ENCODE measurements at places on chromosomes 5 and 9.

DNA sequence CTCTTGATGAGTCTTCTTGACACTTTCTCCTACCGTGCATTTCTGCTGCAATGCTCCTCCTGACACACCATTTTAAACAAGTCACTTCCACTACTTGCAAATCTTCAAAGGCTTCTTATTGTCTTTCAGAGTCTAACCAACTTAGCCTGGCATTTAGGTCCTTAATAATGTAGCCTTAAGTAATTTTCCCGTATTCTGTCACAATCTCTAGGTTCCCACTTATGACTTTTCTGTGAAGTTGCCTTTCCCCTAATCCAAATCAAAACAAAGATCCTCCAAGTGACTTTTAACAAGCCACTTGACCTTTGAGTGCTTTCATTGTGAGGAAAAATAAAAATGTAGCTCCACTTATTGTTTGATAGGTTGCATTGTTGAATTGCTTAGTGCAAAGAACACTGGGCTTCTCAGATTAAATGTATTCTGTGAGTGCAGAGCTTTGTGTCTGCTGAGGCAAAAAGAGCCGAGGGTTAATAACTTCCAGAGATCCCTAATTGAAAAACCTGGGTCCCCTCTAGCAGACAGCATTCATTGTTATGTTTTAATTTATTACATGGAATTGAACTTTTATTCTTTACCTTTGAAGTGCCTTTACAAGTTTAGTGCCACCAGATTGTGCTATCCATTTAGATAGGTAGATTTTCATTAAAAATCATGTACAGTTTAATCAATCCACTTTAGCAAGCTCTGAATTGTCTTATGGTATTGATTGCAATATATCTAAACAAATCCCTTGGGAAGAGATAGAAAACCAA is 341.7 kb upstream of the TYRP1 start:
- DNase-seq: no peak

DNA sequence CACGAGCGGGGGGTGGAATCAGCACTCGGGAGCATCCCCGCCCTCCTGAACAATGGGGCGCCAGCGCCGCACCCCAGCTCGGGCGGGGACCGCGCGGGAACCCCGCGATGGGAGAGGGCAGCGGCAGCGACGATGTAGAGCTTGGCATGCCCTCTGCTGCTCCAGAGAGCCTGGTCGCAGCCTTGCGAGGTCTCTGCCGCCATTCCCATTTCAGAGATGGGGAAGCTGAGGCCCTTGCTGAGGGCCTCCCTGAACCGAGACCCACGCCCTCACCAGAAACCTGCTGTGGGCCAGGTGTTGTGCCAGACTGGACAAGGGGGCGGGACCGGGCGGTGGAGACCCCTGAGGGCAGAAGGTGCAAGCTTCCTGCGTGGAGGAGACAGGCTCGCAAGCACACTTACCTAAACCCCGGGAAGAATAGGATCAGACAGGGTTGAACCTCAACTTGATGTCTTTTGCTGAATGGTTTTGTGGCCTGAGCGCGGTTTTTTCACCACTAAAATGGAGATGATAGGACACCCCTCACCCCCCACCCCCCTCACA is 647 bp upstream of the MEGF9 start:
- DNase-seq: no peak

GRCh38 chr5:7398596-7399280 is 2.8 kb downstream of the ADCY2 start:
- DNase-seq: no peak

DNA sequence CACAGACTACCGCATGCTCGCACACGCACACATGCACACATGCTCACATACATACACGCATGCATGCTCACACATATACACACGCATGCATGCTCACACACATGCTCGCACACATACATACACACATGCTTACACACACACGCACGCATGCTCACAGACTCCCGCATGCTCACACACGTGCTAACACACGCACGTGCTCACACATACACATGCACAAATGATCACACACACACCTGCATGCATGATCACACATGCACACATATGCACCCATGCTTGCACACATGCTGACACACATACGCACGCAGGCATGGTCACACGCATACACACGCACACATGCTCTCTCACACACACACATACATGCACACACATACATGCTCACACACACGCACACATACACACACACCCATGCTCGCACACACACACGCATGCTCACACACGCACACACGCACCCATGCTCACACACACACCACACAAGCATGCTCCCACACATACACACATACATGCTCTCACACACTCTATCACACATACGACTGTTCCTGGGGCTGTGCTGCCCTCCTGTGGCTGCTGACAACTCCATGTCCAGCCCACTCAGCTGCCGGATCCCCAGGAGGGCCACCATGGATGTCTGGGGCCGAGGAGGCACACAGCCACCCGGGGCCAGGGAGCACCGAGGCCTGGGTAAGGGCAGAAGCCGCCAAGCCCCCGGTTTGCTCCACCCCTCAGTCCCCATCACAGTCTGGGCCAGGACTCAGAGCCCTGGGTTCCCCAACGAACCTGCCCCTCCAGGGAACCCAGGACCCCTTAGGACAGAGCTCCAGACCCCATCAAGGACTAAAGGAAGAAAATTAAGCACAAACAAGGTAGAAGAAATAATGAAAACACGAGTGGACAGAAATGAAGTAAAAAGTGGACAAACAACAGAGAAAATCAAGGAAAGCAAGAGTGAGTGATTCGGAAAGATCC is 31.4 kb upstream of the EGFL7 start:
- peak; percentile 65 for DNase-seq

GRCh38 chr9:97479496-97480159 is 21.8 kb upstream of the TMOD1 start:
- no peak for DNase-seq

- no peak for DNase-seq
These were observed 139.4 kb upstream of the OSMR start for GRCh38 chr5:38706376-38706775.

DNA sequence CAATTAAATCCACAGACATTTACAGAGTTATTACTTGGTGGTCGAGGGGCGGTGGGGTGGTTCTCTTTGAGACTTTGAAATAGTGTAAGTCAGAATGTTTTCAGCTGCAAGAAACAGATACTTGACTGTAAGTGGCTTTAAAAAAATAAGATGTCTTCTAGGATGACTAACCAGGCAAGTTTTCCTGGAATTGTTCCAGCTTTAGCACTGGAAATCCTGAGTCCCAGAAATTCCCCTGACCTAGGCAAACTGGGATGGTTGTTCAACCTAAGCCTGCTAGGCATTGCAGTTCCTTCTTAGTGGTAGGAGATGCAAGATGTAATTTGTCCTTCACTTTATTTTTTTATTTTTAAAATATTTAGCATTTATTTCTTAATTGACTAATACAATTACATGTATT is 169.5 kb upstream of the POC5 start:
- no peak for DNase-seq

DNA sequence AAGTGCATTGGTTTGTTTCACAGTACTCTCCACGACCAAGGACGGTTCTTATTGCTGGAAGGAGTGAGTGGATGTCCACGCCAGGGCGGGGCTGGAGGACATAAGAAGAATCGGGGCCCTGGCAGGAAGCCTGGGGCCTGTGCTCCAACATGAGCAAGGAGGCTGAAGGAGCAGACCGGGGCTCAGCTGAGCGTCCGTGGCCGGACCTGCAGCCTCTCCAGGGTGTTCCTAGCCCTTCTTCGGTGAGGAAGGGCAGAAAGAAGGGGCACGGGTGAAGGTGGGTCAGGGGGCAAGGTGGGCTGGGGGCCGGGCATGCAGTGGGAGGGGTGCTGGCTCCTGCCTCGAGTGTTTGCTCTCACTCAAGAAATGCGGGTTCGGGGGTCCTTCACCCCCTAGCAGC is 18.1 kb downstream of the FAM78A start:
- no peak for DNase-seq

- DNase-seq: no peak
These were observed 8.2 kb downstream of the COL27A1 start for GRCh38 chr9:114163517-114163951.

- DNase-seq: no peak
These were observed 802 bp downstream of the CCDC107 start for GRCh38 chr9:35658968-35659220.

DNA sequence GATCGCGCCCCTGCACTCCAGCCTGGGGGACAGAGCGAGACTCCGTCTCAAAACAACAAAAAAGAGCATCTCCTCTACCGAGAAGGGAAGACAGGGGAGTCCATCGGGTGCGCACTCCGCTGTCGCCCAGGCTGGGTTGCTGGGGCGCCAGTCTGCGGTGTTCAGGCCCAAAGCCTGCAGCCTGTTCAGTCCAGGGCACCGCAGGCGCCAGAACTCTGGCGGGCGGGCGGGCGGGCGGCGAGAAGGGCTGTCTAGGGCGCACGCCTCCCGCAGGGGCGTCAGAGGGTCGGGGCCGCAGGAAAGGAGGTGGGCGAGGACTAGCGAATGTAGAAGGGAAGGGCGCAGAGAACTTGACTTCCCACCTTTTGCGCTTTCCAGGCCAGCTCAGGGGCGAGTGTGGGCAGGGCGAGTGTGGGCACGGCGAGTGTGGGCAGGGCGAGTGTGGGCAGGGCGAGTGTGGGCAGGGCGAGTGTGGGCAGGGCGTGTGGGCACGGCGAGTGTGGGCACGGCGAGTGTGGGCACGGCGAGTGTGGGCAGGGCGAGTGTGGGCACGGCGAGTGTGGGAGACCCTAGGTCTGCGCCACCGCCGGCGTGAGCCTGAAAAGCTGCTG is 10.5 kb downstream of the PROP1 start:
- DNase-seq: no peak

GRCh38 chr5:136699651-136700050 is 334.3 kb upstream of the TRPC7 start:
- DNase-seq: no peak

DNA sequence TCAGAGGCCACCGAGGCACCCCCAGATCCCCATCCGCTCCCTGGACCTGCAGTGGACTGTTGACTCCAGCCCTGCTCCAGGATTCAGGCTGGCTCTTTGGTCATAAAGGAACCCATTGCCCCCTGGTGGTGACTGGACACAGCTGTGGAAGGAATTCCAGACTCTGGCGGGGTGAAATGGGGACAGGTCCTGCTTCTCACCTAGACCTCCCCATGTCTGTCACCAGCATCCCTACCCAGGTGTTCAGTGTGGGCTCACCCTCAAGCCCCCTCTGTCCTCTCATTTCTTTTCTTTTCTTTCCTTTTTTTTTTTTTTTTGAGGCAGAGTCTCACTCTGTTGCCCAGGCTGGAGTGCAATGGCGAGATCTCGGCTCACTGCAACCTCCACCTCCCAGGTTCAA is 25.5 kb upstream of the STXBP1 start:
- peak; percentile 68 for DNase-seq

GRCh38 chr9:134488331-134489280 is 153.0 kb upstream of the COL5A1 start:
- no peak for DNase-seq

DNA sequence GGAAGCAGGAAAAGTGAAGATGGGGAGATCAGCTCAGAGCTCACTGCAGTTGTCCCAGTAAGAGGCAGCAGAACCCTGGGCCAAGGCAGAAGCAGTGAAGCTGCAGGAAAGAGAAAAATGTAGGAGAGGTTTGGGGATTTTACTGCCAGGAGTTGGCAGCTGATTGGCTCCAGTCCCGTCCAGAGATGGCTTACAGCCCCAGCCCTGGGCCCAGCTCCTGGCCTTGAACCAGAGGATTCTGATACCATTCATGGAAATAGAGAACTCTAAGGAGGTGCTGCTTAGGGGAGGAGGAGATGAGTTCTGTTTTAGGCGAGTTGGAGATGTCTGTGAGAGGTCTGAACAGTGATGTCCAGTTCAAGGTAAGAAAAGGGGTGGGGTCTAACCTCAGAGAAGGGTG is 4.6 kb downstream of the MORN5 start:
- DNase-seq: no peak

- DNase-seq: no peak
These were observed 150.5 kb downstream of the GCNT1 start for GRCh38 chr9:76609285-76610010.

DNA sequence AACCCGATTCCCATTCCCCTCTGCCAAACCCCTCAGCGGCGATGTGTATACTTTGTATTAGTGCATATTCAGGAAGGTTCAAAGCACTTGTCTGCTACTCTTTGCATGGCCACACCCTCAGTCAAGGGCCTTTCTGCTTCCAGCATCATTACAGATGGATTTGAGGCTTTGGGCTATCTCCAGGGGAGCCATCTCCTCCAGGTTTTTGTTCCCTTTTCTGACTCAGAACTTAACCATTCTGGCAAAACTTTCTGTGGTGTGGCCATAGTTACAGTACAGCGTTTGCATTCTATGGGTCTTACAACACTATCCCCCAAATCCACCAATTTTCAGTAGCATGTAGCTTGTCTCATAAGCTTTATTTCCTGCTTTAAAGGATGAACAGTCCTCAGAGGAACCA is 36.0 kb upstream of the SVEP1 start:
- DNase-seq: no peak

DNA sequence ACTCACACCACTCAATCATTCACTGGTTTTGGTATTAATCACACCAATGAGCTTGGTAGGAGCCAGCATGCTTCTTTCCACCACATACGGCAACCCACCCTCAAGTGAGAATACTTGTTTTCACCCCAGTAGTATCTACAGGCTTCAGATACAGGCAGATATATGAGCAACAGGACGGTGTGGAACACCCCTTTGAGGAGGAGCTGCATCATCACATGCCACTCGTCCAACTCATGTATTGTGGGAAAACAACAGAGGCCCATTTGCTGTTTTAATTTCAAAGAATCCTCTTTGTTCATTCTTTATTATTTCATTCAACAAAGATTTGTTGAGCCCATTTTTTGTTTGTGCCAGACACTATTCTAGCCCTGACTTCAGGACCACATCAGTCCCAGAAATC is 46.0 kb downstream of the RORB start:
- DNase-seq: no peak

DNA sequence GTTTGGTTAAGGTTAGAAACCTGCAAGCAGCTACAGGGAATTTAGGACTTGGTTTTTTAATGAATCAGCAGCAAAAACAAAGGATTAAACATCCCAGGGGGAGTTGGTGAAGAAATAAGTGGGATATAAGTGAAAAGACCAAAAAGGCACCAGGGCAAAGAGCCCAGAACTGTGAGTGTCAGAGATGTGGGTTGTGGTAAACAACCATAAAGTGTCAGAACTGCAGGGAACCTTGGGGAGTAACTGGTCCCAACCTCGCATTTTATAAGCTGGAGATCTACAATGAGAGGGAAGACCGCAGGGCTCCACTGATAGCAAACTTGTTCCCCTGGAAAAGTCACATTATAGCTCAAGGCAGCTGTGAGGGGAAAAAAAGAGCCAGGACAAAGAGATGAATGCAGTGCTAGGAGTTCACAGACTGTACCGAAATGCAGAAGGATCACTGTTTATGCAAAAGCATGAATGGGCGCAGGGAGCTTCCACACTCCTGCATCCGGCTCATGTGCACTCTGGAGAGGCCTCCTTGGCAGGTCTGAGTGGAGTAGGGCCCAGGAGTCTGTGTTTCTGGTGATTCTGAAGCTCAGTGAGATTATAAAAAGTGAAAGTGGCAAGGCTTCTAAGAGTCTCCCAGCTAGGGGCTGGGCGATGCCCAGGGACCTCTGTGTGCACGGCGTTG is 156.3 kb downstream of the GOLPH3 start:
- DNase-seq: no peak

GRCh38 chr5:73974871-73975360 is 348.9 kb downstream of the ARHGEF28 start:
- DNase-seq: no peak

All from NCI-H2029 (cell line).